Small intestine (tissue), 16 donors: ENCODE measurements at places on chromosomes 1 and 21. TPM values are rescaled to one million over a fixed set of nuclear protein-coding genes. Genes with fewer than 3 reads are reported as not detected.

Gene NBPF4
- polyA plus RNA-seq = not detected

Gene RLF
- 3.2 TPM for polyA plus RNA-seq

DNA sequence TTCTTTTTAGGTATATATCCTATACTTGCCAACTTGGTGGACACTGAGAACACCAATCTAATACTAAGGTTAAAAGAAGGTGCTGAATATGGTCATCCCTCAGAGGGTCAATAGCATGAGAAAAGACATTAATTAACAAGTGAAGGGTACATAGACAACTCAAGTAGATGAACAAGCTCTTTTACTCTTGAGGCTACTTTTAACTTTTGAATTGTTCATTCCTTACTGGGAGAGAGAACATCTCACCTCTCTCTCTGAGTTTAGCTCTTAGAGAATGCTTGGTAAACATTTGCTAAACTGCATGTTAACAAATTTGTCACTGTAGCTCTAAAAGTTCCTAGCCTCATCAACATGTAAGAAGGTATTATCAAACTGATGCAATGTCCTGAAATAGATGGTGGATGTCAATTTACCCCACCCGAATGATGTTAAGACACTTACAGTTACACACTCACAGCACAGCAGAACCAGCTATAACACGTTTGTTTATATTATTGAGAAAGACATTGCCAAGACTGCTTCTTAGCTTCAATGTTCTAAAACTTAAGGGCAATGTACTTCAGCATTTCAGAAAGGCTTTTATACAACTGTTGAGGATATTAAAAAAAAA, 35.9 kb downstream of the HEATR1 start:
- H3K4me1 ChIP-seq = no peaks in the 10 kb centered on the region
- no peak overlapping the region for H3K4me3 ChIP-seq
- H3K27me3 ChIP-seq = no peaks in the 10 kb centered on the region
- DNase-seq = no peak
- peaks cover 33% of the 10 kb centered on the region for H3K36me3 ChIP-seq

DNA sequence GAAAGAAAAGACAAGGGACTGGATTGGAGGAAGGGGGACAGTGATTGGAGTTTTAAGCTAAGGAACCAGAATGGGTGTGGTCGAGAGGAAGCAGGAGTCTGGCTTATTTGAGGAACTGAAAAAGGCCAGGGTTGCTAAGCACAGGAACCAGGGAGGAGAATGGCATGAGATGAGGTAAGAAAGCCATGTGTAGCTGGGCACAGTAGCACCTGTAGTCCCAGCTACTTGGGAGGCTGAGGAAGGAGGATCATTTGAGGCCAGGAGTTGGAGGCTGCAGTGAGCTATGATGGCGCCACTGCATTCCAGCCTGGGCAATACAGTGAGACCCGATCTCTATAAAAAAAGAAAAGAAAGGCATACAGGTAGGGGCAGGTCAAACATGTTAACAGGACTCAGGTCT, 8.1 kb upstream of the KHDRBS1 start:
- no peak overlapping the region for H3K4me3 ChIP-seq
- H3K27me3 ChIP-seq = no peaks in the 10 kb centered on the region
- H3K4me1 ChIP-seq = no peaks in the 10 kb centered on the region
- H3K27ac ChIP-seq = no peak overlapping the region
- DNase-seq = no peak

- no peaks in the 10 kb centered on the region for H3K4me1 ChIP-seq
- no peak overlapping the region for H3K27ac ChIP-seq
- H3K36me3 ChIP-seq = no peaks in the 10 kb centered on the region
- no peak overlapping the region for H3K4me3 ChIP-seq
Observed at GRCh38 chr21:17269760-17270159, 243.1 kb upstream of the CXADR start.
